ENCODE measurements at places on chromosomes 1 and 21.

GRCh38 chr1:231091415-231091814 lies 51.4 kb upstream of the FAM89A start:
- DNase-seq, result no peak

- no peak for DNase-seq
These were observed 19.4 kb downstream of the PTPRF start for GRCh38 chr1:43549921-43550597.

DNA sequence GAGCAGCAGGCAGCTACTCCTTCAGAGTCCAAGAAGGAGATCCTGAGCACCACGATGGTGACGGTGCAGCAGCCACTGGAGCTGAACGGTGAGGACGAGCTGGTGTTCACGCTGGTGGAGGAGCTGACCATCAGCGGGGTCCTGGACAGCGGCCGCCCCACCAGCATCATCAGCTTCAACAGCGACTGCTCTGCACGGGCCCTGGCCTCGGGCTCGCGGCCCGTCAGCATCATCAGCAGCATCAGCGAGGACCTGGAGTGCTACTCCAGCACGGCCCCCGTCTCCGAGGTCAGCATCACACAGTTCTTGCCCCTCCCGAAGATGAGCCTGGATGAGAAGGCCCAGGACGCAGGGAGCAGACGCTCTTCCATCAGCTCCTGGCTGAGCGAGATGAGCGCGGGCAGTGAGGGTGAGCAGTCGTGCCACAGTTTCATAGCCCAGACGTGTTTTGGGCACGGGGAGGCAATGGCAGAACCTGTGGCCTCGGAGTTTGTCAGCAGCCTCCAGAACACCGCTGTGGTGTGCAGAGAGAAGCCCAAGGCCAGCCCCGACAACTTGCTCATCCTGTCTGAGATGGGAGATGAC lies 531.8 kb downstream of the KIF26B start:
- no peak for DNase-seq

DNA sequence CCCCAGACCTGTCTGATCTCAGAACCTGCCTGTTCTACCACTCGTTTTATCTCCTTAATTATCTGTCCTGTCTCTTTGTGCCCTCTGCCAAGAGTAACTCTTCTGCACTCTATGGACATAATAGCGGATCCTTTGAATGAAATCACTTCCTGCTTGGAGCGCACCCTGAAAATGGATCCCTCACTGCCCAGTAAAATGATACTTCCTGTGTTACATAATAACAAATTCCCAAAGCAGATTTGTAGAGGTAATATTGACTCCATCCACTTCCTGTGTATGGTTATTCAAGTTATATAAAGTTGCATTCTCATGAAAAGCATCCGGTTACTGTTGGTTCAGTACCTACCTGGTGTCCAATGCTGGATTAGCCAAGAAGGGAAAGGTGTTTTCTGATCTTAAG lies 246.0 kb downstream of the TRABD2B start:
- no peak for DNase-seq

GRCh38 chr1:212608959-212609700 lies 569 bp downstream of the ATF3 start:
- DNase-seq, result peak; percentile 24

DNA sequence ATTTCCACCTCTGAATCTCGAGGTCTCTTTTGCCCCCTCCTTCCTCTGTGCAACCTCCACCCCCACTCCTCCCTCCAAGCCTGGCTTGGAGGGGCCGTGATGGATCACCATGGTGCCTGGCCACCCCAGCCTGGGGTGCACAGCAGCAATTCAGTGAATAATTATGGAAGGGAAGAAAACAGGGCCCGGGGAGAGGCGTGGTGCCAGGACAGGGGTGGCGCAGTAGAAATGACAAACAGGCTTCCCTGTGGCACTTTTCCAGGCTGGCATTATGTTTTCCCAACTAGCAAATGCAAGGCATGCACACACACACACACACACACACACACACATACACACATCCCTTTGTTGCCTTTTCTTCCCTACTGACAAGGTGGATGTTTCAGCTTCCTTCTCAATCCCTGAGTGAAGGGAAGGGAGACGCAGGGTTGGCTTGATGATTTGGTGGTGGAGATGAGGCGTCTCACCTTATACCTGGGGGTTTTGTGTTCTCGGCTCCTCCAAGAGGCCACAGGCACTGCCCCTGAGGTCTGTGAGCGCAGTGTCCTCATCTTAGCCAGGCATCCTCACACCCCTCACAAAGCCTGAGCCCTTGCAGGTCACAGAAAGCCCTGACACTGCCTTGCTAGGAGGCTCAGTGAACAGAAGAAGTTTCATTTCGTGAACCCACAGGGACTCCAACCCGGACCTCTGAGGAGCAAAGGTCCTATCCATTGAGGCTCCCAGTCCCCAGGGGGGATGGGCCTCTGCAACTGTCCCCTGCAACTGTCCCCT lies 215.8 kb downstream of the MATN1 start:
- no peak for DNase-seq

- no peak for DNase-seq
These were observed 3.4 kb downstream of the FAM110D start for GRCh38 chr1:26162220-26162709.

DNA sequence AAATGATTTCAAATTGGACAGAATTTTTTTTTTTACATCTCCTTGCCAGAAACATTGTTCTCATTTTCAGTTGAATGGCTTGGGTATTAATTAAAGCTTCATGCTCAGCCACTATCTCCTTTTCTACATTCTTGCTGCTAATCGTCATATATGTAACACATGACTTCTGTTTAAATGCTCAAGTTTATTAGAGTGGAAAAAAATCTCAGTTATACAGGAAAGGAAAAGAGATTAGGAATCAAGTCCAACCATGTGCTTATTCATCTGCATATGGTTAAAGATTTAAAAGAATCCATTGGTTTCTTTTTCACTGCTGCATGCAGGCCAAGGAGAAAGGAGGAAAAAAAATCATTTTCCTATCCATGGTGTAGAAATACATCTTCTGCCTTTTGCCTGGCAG lies 47.3 kb upstream of the CNN3 start:
- peak; percentile 85 for DNase-seq

DNA sequence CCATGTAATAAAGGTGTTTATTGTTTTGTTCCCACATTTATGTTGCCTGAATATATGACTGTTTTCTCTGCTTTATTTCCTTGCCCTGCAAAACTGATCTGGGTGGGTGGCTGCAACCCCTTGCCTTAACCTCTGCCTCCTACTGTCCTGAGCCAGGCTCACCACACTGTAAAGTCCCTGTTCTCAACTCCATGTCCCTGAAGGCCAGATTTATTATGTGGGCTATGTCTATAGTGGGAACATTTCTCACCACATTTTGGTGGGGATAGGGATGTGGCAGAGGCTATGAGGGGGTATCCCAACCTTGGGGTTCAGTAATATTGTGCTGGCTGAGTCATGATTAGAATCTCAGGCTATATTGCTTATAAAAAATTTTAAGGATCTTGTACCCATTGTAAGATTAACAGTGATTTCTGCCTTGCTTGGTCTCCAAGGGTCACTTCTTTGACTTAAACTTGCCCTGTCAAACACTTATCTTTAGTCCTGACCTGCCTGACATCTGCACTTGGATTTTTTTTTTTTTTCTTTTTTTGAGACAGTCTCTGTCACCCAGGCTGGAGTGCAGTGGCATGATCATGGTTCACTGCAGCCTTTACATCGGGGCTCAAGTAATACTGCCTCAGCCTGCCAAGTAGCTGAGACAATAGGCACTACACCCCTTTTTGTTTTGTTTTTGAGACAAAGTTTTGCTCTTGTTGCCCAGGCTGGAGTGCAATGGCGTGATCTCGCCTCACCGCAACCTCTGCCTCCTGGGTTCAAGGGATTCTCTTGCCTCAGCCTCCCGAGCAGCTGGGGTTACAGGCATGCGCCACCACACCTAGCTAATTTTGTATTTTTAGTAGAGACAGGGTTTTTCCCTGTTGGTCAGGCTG lies 3.6 kb downstream of the RPS8 start:
- DNase-seq, result no peak

GRCh38 chr1:154962156-154962749 lies 671 bp upstream of the PYGO2 start:
- DNase-seq, result peak; percentile 11

GRCh38 chr1:103353391-103353790 lies 172.1 kb upstream of the RNPC3 start:
- DNase-seq, result no peak

DNA sequence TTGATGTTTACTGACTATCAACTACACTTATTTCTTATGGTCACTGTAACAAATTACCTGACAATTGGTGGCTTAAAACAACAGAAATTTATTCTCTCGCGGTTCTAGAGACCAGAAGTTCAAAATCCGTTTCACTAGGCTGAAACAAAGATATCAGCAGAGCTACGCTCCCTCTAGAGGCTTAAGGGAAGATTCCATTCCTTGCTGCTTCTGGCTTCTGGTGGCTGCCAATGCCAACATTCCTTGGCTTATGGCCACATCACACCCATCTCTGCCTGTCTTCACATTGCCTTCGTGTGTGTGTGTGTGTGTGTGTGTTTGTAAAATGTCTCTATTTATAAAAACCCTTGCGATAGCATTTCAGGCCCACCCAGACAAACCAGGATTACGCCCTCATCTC lies 66.4 kb downstream of the LMX1A start:
- DNase-seq, result no peak

- no peak for DNase-seq
These were observed 213.8 kb upstream of the JUN start for GRCh38 chr1:58997637-58998036.

DNA sequence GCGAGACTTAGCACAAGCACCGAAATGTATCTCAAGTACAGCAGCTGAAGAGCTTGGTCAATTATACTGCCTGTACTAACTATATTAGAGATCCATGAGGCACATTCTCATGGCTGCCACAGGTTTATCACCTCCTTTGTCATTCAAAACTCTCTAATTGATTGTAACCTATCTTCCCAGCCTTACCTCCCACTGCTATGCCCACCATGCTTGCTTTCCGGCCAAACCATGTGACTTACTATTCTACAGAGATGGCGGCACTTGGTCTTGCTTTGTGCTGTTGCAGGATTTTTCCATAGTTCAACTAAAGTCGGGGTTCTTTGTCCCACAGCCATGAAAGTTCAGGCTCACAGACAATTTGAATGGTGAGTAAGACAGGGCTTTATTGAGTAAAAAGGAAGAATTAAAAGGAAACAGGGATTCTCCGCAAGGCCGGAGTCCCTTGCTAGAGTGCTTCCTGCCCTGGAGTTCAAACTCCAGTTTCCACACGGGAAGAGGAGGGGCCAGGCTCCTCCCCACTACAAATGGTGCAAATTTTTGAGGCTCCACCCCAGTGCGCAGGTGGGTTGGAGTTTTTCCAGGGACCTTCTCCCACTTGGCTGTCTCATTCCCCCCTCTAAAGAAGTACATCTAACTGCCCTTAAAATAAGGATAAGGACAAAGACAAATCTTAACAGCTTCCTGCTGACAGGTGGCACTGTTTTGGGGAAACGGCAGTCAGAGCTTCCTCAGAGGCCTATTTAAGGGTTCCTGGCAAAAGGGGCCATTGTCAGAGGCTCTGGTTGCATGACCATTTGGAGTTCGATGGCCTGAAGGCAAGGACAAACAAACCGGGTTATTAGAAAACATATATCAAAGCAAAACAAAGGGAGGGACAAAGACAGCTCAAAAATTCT lies 28.7 kb downstream of the FMO2 start:
- no peak for DNase-seq

DNA sequence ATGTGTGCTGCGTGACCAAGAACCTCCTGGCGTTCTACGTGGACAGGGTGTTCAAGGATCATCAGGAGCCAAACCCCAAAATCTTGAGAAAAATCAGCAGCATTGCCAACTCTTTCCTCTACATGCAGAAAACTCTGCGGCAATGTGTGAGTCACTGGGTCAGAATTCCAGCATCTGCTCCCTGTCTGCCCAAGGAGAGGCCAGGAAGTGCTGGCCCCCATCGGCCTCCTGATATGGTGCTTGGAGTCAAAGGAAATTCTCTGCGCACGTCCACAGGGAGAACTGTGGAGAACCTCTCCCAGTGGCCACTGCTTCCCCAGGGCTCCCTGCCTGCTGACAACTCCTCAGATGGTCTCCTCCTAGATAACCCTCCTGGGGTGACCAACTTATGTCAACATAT lies 25.6 kb upstream of the IL20 start:
- DNase-seq, result peak; percentile 51

DNA sequence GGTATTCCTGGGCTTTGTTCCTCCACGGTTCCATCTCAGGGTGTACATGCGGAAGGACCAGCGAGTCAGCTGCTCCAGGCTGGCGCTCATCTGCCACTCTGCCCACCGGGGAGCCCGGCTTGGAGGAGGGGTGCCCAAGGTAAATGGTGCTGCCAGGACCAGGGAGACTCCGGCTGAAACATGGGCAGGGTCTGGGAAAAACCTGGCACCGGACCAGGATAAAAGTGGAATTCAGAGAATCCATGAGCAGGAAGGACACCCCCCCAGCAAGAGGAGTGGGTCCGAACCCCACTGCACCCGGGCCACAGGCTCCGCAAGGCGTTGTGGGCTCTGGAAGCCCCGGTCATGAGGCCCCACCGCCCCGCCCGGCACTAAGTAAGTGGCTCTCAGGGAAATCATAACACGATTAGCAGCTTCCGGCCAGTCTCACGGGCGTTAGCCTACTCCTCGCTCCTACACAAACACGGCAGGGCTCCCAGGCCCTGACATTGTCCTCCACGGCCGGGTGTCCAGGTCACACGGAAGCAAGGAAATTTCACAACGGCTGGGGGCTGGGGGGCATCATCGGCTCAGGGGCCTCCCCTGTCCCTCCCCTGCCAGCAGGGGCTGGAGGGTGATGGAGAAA lies 21.1 kb downstream of the MEGF6 start:
- no peak for DNase-seq

- peak; percentile 95 for DNase-seq
These were observed 98.2 kb upstream of the ARTN start for GRCh38 chr1:43835082-43836021.

DNA sequence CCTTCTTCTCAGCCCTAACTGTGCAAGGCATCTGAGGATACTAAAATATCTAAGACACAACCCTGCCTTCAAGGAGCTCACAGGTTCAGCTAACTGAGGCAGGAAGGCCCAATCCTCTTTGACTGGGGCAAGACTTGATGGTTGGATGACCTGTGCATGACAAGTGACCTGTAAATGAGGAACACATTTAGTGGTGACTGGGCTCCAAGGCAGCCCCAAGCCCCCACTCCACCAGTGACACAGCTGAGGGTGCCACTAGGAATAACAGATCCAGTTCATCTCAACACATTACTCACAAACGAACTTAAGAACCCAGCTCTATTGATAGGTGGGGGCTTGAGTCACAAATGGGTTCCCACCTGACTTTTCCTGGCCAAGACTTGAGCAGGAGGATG lies 244.7 kb upstream of the IRF2BP2 start:
- DNase-seq, result no peak

GRCh38 chr1:112501810-112502641 lies 6.7 kb upstream of the WNT2B start:
- peak; percentile 26 for DNase-seq

GRCh38 chr1:5970610-5971273 lies 21.5 kb downstream of the NPHP4 start:
- DNase-seq, result no peak
